Gastrocnemius medialis (tissue), 4 donors: ENCODE measurements at places on chromosomes 7 and 10.
A peak's percentile ranks its signal among the peaks of the same experiment; 100 is the strongest.

- H3K36me3 ChIP-seq = no peaks in the 10 kb centered on the region
- no peak overlapping the region for H3K27ac ChIP-seq
- H3K4me1 ChIP-seq = no peaks in the 10 kb centered on the region
- no peaks in the 10 kb centered on the region for H3K27me3 ChIP-seq
These were observed 84.9 kb upstream of the INHBA start for GRCh38 chr7:41787651-41788350.

DNA sequence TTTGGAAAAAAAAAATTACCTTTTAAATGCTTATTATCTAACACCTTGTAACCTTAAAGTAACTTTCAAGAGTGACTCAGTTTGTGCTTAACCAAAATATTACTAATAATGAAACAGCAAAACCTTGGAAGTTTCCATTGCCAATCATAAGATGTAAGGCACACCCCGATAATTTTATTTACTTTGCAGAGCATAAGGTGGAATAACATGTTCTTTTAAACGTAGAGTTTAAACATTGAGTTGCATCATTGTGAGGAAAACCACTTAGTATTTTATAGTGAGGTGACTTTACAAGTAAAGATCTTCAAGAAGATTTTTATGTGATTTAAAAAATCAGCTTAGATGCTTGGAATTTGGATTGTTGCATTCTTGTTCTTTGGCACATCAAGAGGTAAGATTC lies at the start of gene PNLIPRP3:
Gene PNLIPRP3 (plus strand): TSS at position 177 of the 400 bp plus-strand sequence. CDS start 166 bp downstream, at position 343.
- H3K36me3 ChIP-seq = no peaks in the 10 kb centered on the region
- H3K4me1 ChIP-seq = no peaks in the 10 kb centered on the region

DNA sequence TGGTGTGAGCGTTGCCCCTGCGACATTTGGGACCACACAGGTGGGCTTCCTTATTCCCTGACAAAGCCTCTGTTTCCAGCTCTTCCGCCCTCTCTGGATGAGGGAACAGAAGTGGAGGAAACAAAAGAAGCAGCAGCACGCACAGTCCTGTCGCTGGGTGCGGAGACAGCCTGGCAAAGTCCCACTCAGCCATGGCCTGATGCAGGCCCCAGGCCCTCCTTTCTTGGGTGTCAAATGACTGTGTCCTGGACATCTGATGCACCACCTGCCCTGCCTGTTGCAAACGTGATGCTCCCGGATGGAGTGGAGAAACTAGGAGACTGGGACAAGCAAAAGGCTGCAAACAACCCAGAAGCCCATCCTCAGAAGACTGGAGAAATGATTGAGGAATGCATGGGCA lies 20.7 kb downstream of the ZMIZ2 start:
- peaks cover 34% of the 10 kb centered on the region for H3K36me3 ChIP-seq
- H3K27ac ChIP-seq = peak overlapping the region; percentile 74
- DNase-seq = no peak
- H3K4me3 ChIP-seq = no peak overlapping the region
- H3K4me1 ChIP-seq = peaks cover 40% of the 10 kb centered on the region
- H3K27me3 ChIP-seq = no peaks in the 10 kb centered on the region

GRCh38 chr7:106795084-106795876 lies 69.8 kb upstream of the PIK3CG start:
- no peaks in the 10 kb centered on the region for H3K4me1 ChIP-seq
- no peaks in the 10 kb centered on the region for H3K27me3 ChIP-seq
- H3K27ac ChIP-seq = no peak overlapping the region
- DNase-seq = no peak
- no peak overlapping the region for H3K4me3 ChIP-seq
